ENCODE measurements at places on chromosomes 2 and 18.

DNA sequence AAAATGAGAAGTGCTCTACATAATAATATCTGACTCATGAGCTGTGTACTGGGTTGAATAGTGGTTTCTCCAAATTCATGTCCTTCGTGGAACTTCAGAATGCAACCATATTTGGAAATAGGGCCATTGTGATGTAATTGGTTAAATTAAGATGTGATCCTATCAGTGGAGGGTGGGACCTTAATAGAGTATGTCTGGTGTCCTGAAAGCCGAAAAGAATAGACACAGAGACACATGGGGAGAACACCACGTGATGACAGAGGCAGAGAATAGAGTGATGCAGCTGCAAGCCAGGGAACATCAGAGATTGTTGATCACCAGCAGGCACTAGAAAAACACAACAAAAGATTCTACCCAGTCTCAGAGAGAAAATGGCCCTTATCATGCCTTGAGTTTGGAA is 310.1 kb downstream of the EXOC6B start:
- DNase-seq: no peak

DNA sequence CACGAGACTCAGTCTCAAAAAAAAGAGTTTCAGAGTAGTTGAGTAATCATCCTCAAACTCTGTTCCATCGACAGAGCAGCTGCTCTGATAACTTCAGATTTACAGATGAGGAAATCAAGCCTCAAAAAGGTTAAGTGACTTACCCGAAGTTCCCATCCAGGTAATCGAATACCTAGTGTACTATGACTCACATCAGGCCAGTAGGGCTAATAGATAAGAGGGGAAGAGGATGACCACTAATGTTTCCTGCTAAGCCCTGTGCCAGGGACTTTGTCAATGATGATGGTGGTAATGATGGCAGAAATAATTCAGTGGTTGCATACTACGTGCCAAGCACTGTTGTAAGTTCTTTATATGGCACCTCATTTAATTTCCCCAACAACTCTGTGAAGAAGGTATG is 80.9 kb downstream of the PLB1 start:
- DNase-seq: no peak

- no peak for DNase-seq
Measured at GRCh38 chr2:232485348-232485756, 2.3 kb downstream of the ECEL1 start.

DNA sequence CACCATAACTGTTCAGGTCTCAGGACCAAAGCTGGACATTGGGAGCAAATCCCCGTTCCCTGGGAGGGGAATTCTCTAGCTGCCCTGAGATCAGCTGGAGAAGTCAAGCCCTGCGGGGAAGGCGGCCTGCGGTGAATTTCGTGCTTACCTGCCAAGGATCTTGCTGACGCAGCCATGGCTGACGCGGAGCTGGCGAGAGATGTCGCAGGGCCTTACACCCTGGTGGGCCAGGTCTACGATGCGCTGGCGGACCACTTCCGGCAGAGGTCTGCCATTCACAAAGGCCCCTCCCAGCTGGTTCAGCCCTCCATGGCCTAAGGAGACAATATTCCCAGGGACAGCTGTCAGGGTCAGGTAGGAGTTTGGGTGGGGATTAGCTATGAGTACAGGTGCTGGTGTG is 32.1 kb downstream of the PAX8 start:
- DNase-seq: no peak

- DNase-seq: peak; percentile 4
Measured at GRCh38 chr18:7221424-7222155, 9.3 kb upstream of the LRRC30 start.

DNA sequence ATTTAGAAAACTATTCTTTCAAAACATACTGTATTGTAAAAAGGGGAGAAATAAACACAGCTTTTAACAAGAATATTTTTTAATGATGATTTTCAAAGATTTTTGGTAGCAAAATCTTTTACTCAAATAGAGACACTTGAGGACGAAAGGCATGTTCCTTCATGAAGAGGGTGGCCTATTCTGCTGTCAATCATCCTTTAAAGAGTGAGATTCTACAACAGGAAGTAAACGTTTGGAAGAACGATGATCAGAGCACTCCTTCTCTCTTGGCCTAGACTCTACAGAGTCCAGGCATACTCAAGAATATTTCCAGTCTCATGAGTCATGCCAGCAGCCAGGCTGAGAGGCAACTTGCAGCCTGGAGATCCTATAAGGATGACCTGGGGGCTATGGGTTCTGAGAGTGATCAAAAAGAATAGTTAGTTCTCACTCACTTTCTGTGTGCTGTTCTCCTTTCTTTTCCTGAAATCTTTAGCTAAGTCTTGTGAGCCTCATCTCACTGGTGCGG is 62.4 kb upstream of the TCF4 start:
- no peak for DNase-seq

DNA sequence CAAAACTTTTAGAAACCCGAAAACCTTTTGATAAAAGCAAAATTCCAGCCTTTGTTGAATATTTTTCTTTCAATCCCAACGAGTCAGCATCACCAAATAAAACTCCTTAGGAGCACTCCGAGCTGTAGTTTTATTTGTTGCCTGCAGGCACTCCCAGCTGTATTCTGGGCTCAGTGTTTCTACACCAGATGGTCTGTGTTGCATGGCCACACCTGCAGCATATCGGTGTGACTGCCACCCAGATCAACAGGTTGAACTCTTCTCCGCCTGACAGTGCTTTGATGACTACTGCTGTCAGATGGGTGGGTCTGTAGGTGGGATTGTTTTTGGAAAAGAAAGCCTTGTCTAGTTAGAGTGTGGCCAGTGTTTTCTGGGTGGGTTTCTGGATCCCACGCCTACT is 32.7 kb downstream of the APCDD1 start:
- no peak for DNase-seq
